EL (cell line): ENCODE measurements at places on chromosomes 11 and 22.

DNA sequence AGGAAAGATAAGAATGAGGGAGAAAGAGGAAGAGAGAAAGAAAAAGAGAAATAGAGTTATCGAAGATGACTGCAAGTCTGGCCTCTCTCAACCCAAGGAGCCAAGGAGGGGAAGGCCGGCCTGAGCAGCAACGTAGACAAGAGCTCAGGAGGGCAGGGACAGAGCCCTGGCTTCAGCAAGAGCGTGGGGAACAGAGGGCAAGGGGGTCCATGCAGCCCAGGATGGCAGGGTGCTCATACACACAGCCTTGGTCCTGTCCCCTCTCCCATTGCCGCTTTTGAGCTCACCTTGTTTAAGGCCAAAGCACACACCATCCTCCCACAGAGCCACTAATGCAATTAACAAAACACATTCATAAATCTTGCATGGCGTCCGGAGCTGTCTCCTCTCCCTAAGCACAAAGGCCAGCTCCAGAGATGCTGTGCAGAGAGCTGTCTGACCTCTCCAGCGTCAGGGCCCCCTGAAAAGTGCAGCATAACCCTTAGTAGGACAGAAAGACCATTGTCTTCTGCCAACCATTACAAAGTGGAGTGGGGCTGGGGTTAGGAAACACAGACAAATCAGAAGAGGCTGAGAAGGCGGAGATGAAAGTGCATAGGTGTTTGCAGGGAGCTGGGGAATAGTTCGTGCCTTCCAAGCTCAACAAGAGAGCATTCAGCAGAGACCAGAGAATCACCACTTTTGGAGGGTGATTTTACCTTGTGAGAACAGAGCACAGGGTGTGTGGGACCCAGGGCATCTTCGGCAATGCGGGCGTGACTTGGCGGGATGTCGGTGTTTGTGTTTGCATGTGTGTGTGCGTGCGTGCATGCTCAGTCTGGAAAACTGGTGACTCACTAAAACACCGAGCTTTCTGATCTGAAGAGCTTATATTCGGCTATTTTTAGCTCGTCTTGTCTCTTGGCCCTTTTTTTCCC, 28.2 kb upstream of the JAM3 start:
- no peak for DNase-seq

- DNase-seq, result no peak
These were observed 53.3 kb downstream of the CD82 start for GRCh38 chr11:44618561-44619425.

GRCh38 chr11:71931245-71931602, 2.4 kb downstream of the RNF121 start:
- DNase-seq, result no peak

DNA sequence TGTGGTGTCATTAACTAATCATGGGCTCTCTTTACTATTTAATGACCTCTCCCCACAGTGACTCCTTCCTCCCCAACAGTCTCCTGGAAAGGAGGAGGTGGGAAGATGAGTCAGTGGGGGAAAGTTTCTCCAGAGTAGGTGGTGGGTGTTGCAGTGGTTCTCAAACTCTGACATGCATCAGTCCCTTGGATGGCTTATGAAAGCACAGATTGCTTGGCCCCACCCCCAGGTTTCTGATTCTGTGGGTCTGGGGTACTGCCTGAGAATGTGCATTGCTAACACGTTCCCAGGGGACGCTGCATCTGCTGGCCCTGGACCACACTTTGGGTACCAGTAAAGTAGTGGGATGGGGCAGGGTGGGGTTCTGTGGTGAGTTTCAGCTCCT, 9.8 kb downstream of the CD82 start:
- DNase-seq, result peak; percentile 79

DNA sequence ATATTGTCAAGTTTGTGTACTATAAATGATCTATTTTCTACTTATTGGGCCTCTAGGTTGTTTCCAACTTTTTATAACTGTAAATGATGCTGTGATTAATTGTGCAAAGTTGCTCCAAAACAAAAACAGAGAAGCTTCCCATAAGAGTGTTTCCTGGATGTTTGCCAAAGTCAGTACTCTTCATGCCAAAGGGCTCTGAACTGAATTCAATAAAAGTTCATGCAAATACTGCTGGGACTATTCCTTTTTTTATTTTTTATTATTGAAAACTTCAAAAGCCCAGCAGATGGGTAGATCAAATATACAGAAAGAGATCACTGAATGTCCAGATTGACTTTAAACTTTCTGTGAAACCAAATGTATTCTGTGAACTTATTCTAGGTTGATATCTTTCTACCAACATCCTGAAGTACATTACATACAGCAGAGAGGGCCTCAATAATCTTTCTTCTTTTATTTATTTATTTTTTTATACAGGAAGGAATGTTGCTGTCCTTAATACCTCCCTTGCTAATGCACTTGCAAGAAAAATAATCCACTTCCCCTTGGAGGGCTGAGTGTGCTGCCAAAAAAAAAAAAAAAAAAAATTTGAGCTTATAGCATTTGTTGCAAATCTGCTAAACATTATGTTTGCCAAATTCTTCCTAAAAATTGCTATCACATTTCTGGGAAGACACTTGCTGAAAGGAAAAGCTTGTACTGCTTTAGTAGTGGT, 53.0 kb downstream of the CTSC start:
- no peak for DNase-seq

GRCh38 chr11:14380947-14381561, 22.1 kb upstream of the RRAS2 start:
- peak; percentile 71 for DNase-seq

GRCh38 chr22:46088541-46089311, 61.6 kb upstream of the PPARA start:
- peak; percentile 92 for DNase-seq

- DNase-seq, result peak; percentile 23
These were observed 7.7 kb downstream of the LHFPL7 start for GRCh38 chr22:24938741-24939341.

DNA sequence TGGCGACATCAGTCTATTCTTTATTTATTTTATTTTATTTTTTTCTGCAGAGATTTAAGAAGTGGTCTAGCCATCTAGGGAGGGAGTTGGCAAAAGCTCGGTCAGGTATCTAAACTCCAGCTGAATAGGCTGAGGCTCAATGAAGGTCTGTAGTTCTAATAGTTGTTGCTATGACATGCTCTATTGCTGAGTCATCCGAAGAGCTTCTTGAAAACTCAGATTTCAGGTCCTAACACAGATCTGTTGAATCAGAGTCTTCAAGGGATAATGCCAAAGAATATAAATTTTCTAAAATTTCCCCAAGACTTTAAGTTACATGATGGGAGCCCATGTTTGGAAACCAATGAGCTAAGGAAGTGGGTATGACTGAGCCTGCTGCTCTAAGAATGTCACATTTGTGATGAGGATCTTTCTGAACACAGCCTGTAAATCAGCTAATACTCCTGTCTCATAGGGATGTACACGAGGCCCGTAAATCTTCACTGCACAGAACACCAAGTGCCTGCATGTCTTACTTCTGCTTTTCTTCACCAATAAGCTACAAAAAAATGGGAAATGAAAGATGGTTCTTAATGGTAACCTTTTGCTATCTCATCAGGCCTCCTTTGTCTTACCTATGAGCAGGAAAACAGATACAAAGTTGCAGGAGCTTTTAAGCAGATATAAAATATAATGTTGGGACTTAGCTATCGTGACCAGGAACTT, 901.4 kb upstream of the API5 start:
- no peak for DNase-seq

GRCh38 chr11:69335007-69335780, 41.2 kb downstream of the MYEOV start:
- no peak for DNase-seq
